Kidney epithelial cell (primary cell): ENCODE measurements at places on chromosomes 16 and 17.

DNA sequence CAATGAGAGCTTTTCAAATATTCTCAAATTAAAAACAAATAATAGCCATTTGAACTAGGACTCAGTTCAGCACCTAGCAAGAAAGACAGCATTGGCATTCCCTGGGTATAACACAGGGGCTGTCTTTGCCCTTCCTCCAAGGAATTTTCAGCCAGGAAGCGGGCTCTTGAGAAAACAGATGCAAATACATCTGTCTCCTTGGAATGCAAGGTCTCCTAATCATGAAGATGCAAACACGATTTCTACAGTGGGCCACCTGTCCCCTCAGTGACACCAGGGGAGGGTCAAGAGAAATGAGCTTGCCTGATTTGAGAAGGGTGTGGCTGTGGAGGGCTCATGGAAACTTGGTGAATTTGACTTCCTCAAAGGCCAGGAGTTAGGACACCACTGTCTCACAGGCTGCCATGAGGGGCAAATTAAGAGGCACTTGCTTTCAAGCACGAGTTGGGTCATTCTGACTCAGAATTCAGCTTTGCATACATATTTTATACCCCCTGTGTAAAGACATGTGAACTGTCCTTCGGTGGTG lies 24.5 kb upstream of the SUPT4H1 start:
- no peak for DNase-seq

DNA sequence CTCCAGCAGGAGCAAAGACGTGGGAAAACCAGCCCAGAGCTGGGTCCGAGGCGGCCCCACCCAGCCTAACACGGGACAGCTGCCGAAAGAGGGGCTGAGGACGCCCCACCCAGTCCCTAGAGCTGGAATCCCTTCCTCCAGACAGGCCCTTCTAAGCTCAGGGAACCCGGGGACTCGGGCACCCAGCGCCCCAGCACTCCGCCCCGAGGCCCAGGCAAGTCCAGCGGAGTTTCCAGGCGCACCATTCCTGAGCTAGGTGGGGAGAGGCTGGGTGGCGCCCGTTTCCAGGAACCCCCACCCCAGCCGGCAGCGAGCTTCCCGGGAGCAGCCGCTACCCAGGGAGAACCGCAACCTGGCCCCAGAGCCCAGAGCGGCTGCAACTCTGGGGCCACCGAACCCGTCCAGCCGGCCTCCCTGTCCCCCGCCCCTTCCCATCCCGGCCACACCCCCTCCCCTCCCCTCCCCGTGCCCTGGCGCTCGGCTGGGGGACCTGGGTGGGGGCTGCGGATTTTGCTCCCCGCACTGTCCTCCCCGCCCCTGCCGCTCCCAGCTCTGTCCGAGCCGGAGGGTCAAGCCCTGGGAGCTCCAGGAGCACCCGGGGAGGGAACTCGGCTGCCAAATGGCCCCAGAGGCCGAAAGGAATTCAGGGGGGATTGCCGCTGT lies 536 bp downstream of the TMC6 start:
- DNase-seq = no peak

- peak; percentile 89 for DNase-seq
These were observed 243.9 kb downstream of the CDH8 start for GRCh38 chr16:61792194-61792909.

DNA sequence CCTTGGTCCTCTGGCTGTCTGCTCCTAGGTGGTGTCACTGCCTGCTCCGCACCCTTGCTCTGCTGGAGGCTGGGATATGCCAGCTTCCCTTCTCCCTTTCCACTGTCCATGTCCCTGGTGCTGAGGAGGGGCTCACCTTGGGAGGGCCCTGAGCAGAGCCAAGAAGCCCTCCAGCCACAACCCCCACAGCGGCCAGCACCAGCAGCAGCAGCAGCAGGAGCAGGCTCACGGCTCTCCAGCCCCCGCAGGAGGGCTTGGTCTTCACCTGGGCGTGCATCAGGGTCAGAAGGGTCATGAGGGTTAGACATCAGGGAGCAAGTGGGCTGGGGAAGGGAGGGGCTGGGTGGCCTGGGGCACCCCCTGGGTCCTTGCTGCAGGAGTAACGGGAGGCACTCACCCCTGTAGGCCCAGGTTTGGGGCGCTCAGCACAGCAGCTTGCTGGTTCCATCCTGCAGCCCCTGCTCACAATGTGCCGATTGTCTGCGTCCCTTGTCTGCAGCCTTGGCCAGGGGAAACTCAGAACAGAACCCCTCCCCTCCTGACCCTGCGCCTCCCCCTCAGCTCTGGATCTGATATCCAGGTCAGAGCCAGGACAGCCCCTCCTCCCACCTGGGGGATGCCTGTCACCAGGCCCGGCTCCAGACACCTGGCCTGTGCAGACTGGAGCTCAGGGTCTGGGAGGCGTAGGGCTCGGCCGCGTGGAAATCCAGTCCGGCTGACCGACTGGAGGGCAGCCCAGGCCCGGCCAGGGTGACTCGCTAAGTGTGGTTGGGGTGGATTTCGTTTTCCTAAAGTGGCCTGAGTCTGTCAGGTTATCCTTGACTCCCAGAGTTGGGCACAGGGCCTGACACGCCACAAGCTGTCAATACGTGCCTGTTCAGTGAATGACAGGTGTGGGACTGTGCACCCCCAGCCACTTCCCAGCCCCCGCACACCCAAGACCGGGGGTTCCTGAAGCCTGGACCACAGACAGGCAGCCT lies at the start of gene BRICD5:
BRICD5 (minus strand) TSS at position 478 of the 980 bp plus-strand sequence; CDS start at position 448, 30 bp downstream.
- DNase-seq = no peak

GRCh38 chr16:27826081-27826892 lies 237.2 kb downstream of the GSG1L start:
- DNase-seq = no peak

DNA sequence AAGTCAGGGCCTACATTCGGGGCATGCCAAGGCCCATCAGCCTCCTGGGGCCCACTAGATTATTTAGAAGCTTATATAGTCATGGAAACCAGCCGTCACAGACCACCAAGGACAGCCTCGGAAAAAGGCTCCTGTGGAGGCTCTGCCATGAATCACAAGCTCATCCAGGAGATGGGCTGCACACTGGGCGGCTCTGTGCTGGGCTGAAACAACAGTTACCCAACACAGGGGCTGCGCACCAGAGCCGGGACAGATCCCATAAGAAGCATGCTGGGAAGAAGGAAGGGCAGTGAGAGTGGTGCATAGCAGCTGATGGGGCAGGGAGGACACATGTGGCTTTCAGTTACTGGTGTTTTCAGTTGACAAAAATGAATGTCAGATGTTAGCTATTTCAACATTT lies 67.7 kb upstream of the GSG1L start:
- no peak for DNase-seq
